Tongue (tissue), 3 donors: ENCODE measurements at places on chromosomes 16 and 17. TPM values are rescaled to one million over a fixed set of nuclear protein-coding genes. Genes with fewer than 3 reads are reported as not detected.

- DNase-seq, result no peak
Measured at GRCh38 chr16:20415541-20415940, 6.2 kb downstream of the ACSM5 start.

DNA sequence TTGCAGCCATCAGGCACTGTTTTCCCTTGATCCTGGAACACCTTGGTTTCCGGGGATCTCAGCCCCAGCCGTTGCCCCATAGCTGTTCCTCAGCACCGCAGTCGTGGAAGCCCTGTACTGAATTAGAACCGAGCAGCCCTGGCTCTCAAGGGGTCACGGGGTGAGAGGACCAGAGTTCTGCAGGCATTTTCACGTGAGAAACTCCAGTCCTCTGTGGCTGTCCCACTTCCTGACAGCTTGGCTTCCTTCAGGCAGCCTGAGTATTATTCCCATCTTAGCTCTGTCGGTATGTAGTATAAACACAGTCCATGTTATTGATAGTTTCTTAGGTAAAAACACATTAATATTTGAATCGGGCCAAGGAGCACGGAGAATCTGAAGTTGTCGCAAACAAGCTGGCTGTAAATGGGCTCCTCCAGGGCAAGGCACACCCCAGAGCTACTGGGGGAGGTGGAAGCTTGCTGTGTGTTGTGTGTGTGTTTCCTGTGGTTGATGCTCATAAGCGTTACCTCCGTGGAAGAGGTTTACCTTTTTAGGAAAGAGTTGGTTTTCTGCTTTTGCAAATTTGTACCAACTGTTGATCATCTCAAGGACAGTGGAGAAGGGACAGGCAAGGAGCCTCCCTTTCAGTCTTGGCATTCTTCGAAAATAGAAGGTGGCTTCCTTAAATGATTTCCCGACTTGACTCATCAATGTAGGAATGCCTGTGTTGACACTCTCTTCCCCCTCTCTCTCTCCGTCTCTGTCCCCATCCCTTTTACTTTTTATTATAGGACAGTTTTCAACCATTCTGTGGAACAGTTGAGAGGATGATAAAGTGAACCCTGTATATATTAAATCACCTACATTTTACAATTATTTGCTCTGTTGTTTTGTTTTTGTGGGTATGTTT, 208.9 kb upstream of the CHMP6 start:
- DNase-seq, result no peak

- no peak for DNase-seq
Measured at GRCh38 chr17:81957691-81958432, 3.1 kb downstream of the NOTUM start.

Gene NLGN2
- total RNA-seq, result 9.3 TPM

- no peak for DNase-seq
Measured at GRCh38 chr16:74623839-74624235, 16.9 kb upstream of the GLG1 start.

GRCh38 chr16:53761962-53762703, 58.2 kb downstream of the FTO start:
- no peak for DNase-seq
